ENCODE measurements at places on chromosomes 13 and 19. TPM values are rescaled to one million over a fixed set of nuclear protein-coding genes. Genes with fewer than 3 reads are reported as not detected.
A peak's percentile ranks its signal among the peaks of the same experiment; 100 is the strongest.

DNA sequence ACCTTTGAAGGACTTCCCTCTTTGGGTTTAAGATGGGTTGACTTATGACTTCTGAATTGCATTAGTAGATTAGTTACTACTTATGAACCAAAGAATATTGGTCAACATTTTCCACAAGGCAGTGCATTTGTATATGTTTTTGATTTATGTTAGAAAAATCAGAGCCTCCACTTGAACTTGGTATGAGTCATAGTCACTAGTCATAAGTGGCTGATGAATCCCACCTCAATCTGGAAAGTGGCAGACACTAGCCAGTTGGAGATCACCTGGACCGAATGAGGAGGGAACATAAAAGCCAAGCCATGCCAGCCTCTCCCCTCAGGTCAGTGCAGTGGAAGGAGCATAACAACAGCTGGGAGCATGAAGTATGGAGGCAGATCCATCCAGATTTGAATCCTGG lies 39.3 kb upstream of the SPART start:
- DNase-seq, result no peak
- no peaks in the 10 kb centered on the region for H3K4me1 ChIP-seq
- H3K27ac ChIP-seq, result no peak overlapping the region
- no peaks in the 10 kb centered on the region for H3K36me3 ChIP-seq

Gene PSG7
- total RNA-seq, result not detected

DNA sequence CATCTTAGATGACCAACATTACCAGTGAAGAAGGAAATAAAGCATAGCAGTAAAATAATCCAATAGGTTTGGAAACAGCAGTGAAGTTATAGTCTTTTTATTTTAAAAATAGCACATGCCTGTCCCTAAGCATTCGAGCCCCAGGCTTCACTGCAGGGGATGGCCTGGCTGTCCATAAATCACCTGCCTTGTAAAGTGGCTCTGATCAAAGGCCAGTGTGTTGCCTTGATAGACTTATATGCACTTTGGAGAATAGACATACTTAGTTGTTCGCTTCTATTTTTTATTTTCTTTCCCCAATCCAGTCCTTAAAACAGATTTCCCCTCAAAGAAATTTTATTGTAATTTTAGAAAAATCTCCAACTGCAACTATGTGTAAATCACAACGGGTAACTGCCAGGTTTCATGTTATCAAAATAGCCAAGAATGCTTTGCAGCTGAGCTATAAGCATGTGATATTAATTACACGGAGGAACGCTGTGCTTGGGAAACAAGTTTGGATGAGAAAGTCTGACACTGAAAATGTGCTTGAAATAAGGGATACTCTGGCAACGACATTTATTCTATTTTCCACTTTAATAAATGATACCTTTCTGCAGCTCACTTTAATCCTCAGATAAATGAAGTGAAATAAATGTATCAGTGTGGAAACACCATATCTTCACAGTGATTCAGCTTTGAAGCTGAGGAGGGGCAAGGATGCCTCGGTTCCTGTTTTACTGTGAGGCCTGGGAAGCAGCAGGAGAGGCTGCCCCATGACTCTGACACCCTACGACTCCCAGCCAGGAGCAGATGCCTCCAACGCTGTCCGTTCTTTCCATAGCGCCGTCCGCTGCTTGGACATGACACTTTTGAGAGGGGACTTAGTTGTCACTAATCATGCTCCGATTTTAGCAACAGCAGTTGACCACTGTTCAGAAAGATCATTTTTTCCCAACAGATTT lies 5.5 kb upstream of the METTL21C start:
- H3K27ac ChIP-seq, result peak overlapping the region; percentile 20
- H3K4me3 ChIP-seq, result no peak overlapping the region
- DNase-seq, result peak; percentile 47
- no peaks in the 10 kb centered on the region for H3K27me3 ChIP-seq
- H3K36me3 ChIP-seq, result no peaks in the 10 kb centered on the region
- H3K4me1 ChIP-seq, result peaks cover 21% of the 10 kb centered on the region

GRCh38 chr13:84470528-84470927 lies 588.3 kb upstream of the SLITRK1 start:
- no peaks in the 10 kb centered on the region for H3K36me3 ChIP-seq
- DNase-seq, result no peak
- H3K4me3 ChIP-seq, result no peak overlapping the region
- H3K27ac ChIP-seq, result no peak overlapping the region

GRCh38 chr13:102816708-102817107 lies 17.8 kb downstream of the BIVM start:
- no peak overlapping the region for H3K27ac ChIP-seq
- H3K36me3 ChIP-seq, result peaks cover 49% of the 10 kb centered on the region
- no peak overlapping the region for H3K4me3 ChIP-seq

Gene ZNF85
- 4.1 TPM for total RNA-seq

Gene SHISA2
- 0.83 TPM for total RNA-seq
